ENCODE measurements at places on chromosomes 12 and 14.

- peak; percentile 9 for DNase-seq
Observed at GRCh38 chr14:38209572-38210557, 2.2 kb downstream of the SSTR1 start.

- DNase-seq, result peak; percentile 99
Observed at GRCh38 chr12:32115404-32116104, 8.9 kb downstream of the BICD1 start.

- no peak for DNase-seq
Observed at GRCh38 chr14:73261520-73262426, 24.5 kb downstream of the PAPLN start.

DNA sequence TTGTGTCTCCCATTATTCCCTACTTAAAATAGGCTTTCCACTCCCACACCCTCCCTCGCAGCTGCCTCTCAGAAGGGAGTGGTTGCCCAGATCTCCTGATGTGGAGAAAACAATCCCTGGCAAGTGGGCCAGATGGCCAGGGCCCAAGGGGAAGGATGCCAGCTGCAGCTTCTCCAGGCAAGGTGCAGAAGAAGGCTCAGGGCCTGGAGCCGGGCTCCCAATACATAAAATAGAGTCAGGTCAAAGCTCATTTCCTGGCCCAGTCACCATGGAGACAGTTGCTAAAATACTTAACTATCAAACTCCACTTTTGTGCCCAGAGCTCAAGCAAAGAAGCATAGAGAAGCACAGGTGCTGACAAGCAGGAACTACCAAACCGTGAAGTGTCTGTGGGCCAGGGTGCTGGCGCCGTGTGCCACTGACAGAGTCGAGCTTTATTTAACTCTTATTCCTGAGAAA is 45.7 kb upstream of the ITPR2 start:
- DNase-seq, result no peak

DNA sequence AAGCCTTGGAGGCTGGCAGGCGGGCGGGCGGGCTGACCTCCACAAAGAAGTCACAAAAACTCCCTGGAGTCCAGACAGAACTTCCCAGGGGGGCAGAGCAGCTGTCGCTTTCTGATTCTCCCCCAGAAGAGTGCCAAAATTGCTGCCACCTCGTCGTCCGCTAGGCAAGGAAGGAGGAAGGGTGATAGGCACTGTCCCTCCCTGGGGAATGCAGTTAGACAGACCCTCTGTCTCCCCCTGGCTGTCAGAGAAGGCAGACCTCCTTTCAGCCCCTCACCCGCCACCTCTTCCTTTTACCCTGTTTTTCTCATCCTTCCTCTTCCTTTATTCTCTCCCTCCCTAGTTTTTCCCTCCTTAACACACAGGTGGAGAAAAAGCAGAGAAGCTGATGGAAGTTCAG is 18.7 kb downstream of the GRIN2B start:
- no peak for DNase-seq
